ENCODE measurements at places on chromosomes 7 and 10.

- DNase-seq, result no peak
These were observed 11.7 kb downstream of the SAMD8 start for GRCh38 chr10:75123088-75123682.

DNA sequence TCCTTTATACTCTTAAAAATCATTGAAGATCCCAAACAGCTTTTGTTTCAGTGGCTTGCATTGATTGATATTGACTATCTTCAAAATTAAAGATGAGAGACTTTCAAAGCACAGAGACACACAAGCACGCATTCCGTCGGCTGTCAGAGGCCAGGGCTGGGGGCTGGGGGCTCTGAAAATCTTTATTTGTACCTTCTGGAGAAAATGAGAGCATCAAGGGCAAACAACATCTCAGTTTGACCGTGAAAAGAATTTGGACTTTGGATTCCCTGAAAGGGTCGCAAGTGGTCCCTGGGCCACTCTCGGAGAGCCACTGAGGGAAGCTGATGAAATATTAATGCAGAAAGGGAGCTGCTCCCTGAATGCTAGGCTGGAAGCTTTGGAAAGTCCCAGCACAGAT, 96.4 kb downstream of the CHST15 start:
- no peak for DNase-seq

DNA sequence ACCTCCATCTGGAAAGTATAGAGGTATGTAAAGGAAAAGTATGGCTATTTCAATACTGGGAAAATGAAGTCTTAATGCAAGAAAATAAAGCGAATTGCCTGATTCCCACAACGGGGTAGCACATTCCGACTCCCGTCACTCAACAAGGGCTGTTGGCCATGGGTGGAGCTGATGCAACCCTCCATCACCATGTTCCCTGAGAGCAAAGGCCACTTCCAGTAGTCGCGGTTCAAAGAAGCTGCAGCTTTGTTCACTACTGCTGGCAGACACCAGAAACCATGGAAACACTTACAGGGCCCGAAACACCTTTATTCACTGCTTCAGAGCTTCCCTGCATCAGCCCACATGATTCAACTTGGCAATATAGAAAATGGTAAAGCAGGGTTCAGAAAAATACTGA, 44.0 kb downstream of the TMEM26 start:
- DNase-seq, result no peak

- no peak for DNase-seq
These were observed 26.0 kb upstream of the ZNF273 start for GRCh38 chr7:64876792-64877713.
